ENCODE measurements at places on chromosomes 5 and 9.
A peak's percentile ranks its signal among the peaks of the same experiment; 100 is the strongest.

- DNase-seq: no peak
Observed at GRCh38 chr9:14170973-14171596, 142.9 kb downstream of the NFIB start.

GRCh38 chr9:9612270-9612669, 1000.5 kb downstream of the PTPRD start:
- no peak for DNase-seq

DNA sequence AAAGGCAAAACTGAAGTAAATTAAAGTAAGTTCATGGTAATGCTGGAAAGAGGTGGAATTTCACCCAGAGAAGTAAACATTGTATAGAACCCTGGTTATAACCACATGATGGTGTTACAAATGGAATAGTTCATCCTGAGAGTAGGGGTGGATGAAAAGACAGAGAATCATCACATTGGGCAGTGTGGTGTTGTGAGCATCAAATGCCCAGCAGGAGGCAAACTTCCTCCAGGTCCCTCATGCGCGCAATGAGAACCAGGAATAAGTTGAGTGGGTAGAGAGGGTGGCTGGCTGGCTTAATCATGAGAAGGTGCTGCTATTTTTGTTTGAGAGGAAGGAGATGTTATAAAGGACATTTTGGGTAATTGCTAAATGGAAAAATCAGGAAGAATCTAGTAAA, 163.3 kb upstream of the HMHB1 start:
- peak; percentile 5 for DNase-seq

- no peak for DNase-seq
Observed at GRCh38 chr5:17992291-17992690, 358.0 kb downstream of the TAF11L14 start.

- DNase-seq: no peak
Observed at GRCh38 chr9:89886281-89886700, 281.5 kb downstream of the GADD45G start.

DNA sequence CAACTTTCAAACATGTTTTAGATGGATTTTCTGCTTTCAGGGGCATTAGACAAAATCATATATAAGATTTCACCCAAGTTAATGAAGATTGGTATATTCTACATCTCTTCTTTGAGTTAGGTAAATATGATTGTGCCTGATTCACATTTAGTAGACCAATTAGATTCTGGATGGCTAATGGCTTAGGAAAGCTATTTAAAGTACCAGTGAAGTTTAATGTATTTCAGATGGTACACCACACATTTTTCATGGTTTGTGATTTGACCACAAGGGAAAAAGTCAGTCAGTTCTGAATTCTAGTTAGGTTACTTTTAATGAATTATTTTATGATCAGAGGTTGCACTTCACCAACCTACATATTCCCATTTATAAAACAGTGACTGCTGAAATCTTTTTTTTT, 409.7 kb downstream of the ADGRV1 start:
- no peak for DNase-seq
